ENCODE measurements at places on chromosomes 7 and 10.

- DNase-seq: no peak
These were observed 31.5 kb downstream of the RAB19 start for GRCh38 chr7:140435252-140435895.

DNA sequence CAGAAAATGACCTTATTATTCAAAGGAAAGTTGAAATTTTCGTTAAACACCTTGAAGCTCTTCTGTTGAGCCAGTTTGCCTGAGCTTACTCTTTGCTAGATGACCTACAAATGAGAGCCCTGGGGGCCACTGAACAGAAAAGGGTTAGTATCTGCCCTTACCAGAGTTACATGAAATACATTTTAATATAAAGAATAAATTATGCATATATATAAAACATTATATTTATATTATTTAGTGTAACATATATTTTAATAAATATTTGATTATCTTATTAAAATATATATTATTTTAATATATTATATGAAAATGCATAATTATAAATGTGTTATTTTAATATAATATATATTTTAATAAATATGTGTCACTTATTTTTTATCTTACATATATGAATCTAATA, 628.4 kb upstream of the TPK1 start:
- no peak for DNase-seq

DNA sequence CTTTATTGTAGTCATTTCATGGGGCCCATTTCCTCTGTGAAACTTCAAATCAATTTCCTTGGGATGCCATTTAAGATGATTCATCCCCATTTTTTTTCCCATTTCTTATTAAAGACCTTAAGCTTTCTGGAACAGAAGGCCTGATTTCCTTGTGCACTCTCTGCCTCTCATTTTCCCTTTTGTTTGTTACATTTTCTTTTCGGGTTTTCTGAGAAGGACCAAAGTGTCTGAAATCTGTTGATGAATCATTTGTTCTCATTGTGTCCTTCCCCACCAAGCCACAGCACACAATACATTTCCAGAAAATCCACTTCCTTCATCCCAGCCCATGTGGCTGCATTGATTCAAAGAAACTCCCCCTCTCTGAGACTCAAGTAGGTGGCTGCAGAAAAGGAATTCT, 372.4 kb downstream of the SFMBT2 start:
- no peak for DNase-seq

- DNase-seq: no peak
These were observed 9.1 kb downstream of the TTYH3 start for GRCh38 chr7:2640846-2641316.

- DNase-seq: no peak
These were observed 110.4 kb downstream of the CSTF2T start for GRCh38 chr10:51588984-51589383.

GRCh38 chr7:90842430-90842788, 246.3 kb downstream of the CDK14 start:
- no peak for DNase-seq

DNA sequence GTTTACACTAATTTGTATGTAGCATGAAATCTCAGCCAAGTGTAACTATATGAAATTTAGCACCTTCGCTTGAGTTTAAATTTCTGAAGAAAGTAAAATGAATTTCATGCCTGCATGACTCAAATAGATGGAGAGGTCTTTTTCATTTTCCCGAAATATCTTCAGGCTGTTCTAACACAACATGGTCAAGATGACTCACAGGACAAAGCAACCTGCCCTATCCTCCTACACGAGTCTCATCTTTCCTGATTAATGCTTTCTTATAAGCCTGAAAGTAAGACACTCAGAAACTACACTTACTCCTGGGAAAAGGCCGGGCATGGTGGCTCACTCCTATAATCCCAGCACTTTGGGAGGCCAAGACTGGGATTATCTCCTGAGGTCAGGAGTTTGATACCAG, 41.2 kb downstream of the CH25H start:
- no peak for DNase-seq

DNA sequence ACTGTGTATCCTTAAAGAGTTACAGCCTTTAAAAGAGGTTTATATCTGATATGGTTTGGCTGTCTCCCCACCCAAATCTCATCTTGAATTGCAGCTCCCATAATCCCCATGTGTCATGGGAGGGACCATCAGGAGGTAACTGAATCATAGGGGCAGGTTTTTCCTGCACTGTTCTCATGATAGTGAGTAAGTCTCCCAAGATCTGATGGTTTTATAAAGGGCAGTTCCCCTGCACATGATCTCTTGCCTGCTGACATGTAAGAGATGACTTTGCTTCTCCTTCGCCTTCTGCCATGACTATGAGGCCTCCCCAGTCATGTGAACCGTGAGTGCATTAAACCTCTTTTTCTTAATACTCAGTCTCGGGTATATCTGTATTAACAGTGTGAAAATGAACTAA, 9.7 kb downstream of the RTKN2 start:
- DNase-seq: no peak

DNA sequence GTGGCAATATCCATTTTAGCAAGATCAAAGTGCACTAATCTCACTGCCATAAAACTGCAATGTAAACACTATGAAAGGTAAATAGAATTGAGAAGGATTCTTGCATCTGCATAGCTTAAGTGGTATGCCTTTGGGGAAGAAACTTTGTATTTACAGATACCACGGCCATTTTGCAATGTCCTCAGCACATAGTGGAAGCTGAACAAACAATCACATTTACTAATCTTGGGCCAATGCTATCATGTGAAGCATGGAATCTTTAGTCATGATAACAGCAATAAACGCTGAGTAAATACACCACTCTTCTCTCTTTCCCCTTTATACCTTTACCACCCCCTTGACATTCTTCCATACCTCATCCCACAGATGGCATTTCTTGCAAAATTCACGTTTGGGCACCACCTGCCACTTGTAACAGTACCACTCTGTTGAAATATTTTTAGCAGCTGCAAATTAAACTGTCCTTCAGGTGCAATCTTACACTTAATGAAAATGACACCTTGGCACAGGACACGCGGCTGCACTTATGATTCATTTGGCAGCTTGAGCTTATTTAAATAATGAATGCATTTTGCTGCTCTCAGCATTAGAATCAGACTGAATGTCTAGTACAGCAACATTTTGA, 171.8 kb downstream of the SEMA3A start:
- DNase-seq: no peak

DNA sequence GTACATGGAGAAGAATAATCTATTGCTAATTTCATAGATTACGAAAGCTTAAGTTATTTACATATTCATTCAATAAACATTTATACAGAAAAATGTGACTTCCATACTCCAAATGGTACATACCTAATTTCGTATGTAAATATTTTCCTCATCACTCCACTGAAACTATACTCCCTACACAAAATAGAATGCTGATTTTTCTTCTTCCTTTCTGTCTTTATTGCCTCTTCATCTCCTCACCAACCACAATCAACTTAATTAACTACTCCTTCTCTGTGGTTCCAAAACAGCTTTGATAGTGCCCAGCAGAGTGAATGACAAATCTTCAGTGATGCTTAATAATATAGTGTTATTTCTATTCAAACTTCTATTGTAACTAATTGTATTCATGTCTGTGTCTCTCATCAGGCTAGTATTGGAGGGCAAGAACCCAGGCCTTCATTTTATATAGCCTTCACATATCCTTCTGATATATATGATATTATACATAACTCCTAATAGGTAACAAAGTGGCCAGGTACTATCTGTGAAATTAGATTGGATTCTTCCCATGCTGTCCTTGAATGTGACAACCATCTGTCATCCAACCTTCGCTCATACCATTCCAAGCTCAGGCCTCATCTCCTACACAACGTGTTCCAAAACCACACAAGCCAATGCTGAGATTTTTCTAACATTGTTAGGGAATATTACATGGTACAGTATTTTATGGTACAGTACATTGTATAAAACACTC, 5.3 kb downstream of the ITGB1 start:
- no peak for DNase-seq

- no peak for DNase-seq
These were observed 147.1 kb downstream of the DNAJB9 start for GRCh38 chr7:108716783-108717182.

- no peak for DNase-seq
These were observed 286.9 kb downstream of the PTEN start for GRCh38 chr10:88150339-88150738.

DNA sequence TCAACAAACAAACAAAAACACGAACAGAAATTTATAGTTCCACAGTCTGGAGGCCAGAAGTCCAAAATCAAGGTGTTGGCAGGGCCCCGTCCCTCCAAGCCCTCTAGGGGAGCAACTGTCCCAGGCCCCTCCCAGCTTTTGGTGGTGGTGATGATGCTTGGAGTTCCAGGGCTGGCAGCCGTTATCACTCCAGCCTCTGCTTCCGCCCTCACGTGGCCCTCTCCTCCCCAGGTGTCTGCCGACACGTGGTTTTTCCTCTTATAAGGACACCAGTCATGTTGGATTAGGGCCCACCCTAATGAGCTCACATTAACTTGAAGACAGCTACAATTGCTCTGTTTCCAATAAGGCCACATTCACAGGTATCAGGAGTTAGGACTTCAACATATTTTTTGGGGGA, 49.7 kb downstream of the MICALL2 start:
- no peak for DNase-seq

DNA sequence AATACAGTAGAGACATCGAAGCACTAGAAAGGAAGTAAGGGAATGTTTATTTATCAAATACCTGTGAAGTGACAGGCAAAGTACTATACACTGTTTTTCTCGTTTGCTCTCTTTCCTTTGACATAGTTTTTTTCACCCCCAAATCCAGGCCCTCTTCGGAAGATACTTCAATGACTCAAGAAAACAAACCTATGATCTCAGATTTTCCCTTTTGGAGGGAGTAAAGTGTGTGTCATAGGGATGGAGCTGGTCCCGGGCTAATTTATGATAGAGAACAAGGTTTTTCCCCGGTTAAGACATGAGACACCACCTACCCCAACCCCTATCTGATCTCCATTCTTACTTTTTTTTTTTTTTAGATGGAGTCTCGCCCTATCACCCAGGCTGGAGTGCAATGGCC, 61.7 kb downstream of the MAP3K8 start:
- no peak for DNase-seq

GRCh38 chr7:137696376-137696775, 150.4 kb downstream of the DGKI start:
- DNase-seq: no peak

GRCh38 chr10:91238191-91238590, 17.7 kb downstream of the PCGF5 start:
- no peak for DNase-seq

DNA sequence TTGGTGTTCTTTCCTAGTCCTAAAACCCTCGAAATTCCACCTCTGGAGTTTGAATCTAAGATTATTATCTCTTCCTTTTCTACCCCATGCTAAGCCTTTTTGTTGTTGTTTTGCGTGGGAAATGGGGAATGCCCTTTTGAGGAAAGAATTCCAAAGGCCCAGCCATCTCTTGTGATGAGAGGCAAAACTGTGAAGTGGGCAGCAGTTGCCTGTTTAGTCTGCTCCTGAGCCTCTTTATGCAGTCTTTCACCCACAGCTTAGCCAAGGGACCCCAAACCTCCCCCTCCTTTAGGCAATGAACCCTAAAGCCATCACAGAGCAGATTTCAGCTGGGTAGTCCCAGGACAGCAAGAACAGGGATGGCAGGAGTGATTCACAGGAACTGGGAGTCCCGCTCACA, 95.5 kb downstream of the DNMBP start:
- DNase-seq: no peak

GRCh38 chr7:94975336-94975735, 67.9 kb downstream of the PPP1R9A start:
- no peak for DNase-seq

DNA sequence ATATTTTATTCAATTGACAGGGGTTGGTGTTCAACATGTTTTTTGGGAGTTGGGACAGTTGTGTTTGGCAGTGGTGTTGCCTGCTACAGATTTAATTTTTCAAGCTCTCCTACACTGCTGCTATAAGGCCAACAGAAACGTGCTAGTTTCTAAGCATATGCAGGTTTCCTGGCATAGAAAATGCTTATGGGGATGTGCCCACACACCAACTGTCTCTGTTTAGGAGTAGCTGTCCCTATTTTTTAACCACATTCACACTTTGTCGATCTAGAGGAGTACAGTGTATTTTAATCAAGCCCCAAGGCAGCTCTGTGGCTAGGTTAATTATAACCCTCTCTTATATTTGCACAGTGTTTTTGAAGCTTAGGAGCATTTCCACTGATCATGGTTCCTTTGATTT, 28.6 kb downstream of the TMEM178B start:
- DNase-seq: no peak

DNA sequence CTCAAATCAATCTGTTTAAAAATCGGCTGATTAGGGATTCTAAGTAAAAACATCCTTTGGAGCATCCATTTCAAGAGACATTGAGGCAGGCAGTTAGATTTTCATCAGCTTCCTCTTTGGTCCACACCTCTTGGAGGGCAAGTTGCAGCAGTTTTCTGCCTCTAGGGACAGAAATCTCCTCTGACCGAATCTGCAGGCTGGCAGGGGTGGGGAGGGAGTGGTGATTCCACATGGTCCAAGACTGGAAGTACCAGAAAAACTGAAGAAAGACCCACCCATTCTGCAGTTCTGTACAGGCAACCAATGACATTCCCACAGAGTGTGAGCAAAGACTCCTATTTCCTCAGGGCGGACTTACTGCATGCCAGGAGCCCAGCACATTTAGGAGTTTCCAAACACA, 29.0 kb downstream of the FGFBP3 start:
- DNase-seq: no peak

GRCh38 chr7:76246804-76247389, 45.2 kb downstream of the SRRM3 start:
- DNase-seq: no peak

DNA sequence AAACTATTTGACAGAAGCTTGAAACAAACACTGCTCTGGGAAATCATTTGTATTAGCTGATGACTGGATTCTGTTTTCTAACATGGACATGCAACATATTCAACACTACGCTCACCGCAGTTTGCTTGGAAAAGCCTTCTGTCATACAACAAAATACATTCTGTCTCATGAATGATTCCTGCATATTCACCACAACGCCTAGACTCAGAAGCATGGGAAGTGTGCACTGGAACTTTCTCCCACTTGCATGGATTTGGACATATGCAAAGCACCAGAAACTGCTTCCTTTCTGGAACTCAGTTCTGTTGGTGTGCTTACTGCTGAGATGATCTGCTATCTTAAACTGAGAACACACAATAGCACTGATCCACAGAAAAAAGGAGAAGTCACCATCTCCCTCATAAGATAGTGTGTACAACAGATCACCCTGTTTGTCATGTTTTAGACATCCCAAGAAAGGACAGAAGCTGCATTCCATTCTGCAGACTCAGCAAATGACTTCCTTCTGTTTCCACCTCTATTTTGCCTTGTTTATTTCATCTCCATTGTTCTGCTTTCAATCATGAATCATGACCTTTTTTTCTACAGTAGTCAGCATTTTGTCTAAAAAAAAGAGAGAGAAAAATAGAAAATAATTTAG, 115.8 kb downstream of the HTR7 start:
- DNase-seq: no peak

DNA sequence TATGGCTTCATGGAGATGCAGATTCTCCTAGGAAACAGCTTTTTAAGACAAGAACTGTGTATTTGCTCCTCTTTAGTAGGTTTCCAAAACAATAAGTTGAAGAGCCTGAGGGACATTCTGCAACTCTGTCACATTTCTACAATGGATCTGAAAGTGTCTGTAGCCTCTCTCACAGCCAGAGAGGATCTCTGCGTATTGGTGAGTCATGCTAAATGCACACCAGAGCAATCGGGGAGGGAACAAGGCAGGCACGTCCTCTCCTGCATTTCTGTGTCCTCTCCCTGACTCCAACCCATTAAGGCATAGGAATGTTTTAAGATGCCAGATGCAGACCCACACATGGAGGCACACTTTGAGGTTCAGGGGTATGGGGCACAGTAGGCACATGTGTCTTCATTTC, 1126.4 kb upstream of the GHITM start:
- no peak for DNase-seq
